Inflammatory macrophage treated with lipopolysaccharide for 1 hour (primary cell): ENCODE measurements at places on chromosomes 2 and 18.

GRCh38 chr2:174765576-174765975 lies 1.3 kb upstream of the CHRNA1 start:
- DNase-seq, result no peak

- no peak for DNase-seq
Measured at GRCh38 chr18:59660786-59661743, 36.2 kb downstream of the CCBE1 start.

DNA sequence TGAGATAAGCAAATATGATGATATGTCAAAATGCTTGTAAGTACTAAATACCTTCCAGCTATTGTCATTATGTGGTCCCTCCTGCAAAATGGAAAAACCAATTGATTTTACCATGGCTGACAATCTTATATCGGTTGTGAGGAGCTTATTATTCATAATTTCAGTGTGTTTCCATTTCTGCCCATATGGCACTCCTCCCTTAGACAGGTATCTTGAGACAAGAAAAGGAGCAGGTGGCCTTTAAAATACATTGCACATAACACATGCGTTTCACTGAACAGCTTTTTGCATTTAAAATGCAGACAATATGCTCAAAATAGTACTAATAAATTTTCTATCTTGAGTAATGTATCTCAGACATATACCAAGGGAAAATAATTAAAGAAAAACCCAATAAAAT lies 60.2 kb upstream of the SH3RF3 start:
- no peak for DNase-seq

GRCh38 chr18:76491473-76491775 lies 3.6 kb downstream of the ZNF516 start:
- no peak for DNase-seq
